NCI-H2227 treated with DMSO at 0.1 percent for 48 hours (cell line): ENCODE measurements at places on chromosomes 2 and 18.

DNA sequence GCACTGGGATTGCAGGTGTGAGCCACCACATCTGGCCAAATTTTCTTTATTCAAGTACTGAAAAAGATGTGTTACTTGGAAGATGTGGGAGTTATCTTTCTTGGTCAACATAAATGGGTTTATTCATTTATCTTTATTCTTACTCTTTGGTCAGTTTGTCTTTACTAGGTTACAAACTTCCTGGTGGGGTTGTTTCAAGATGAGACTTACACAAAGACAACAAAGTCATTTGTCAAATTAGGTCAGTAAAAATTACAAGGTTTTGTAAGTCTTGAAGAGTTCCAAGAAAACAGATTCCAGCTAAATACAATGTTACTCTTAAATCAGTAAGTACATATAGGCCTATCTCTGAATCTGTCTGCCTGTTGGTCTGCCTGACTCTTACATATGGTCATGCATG is 48.9 kb downstream of the DARS1 start:
- no peak for DNase-seq

DNA sequence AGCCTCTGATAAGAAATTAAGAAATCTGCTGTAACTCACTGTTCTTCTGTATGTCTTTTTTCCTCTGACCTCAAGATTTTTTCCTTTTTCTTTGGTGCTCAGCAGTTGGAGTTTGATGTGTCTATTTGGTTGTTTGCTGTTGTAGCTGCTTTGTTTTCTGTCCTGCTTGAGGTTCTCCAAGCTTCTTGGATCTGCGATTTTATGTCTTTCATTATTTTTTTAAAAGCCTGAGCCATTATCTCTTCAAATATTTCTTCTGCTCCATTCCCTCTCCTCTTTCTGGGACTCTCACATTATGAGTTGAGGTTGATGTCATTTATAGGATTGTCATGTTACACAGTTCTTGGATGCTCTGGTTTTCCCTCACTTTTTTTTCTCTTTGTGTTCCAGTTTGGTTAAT is 47.7 kb downstream of the RAMP1 start:
- DNase-seq = no peak

GRCh38 chr2:134338208-134338607 is 84.3 kb downstream of the MGAT5 start:
- DNase-seq = no peak

GRCh38 chr2:104431701-104432121 is 422.2 kb upstream of the POU3F3 start:
- no peak for DNase-seq

GRCh38 chr2:170006587-170007325 is 171.2 kb upstream of the MYO3B start:
- DNase-seq = no peak

DNA sequence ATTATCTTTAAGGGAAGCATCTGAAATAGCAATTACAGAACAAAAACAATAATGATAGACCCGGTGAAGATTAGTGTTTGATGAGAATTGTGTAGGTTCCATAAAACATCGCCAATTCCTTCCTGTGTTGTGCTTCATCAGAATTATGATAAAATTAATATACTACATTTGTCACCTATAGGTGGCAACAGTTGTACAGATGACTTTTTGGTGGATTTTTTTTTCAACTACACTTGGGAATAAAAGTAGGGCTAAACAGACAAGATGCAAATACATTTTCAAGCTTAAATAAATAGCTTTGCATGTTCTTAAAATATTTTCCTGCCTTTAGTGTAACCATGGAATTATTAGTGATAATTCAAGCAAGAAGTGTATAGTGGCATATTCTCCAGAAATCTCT is 7.0 kb upstream of the LYPD1 start:
- DNase-seq = no peak

DNA sequence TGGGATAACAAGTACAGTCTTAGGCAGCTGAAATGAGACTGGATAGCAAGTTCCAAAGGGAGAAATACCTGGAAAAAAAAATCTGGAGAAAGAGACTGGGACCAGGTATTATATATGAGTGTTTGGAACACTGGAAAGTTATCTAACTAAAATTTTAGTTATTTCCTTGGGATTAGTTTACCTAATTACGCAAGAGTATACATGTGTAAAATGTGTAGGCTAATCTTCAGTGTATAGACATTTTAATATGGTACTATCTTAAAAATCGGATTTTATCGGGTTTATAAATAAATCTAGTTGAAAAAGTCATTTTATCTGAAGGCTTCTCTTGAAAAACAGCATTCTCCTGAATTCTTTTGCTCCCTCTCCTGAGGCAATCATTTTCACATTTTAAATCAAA is 3.9 kb downstream of the EPB41L5 start:
- no peak for DNase-seq
